Naive B cell (primary cell): ENCODE measurements at places on chromosomes 13 and 19.

GRCh38 chr13:105972306-105972721 is 563.1 kb downstream of the EFNB2 start:
- DNase-seq = no peak

DNA sequence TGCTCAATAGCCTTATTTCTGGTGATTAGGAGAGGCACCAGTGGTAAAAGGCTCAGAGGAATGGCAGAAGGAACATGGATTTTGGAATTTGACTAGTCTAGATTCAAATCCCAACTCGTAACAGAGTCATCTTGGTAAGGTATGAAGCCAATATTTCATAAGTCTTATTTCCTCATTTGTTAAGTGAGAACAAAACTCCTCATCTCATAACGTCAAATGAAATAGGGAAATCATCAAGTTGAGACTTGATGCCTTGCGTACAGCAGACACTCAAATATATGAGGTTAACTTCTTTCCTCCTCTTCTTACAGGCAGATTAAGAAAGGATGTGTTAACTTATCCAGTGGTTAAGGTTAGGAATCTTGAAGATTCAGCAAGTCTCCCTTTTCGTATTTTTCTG is 189.2 kb downstream of the DLEU7 start:
- DNase-seq = no peak

DNA sequence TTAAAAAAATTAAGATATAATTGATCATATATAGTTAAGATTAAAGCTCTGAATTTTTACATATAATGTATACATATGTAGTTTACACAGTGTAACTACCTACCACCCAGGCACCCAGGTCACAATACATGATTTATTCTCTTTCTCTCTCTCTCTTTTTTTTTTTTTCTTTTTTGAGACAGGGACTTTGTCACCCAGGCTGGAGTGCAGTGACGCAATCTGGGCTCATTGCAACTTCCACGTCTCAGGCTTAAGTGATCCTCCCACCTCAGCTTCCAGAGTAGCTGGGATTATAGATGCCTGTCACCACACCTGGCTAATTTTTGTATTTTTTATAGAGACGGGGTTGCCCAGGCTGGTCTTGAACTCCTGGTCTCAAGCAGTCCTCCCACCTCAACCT is 18.8 kb upstream of the CLASRP start:
- no peak for DNase-seq

DNA sequence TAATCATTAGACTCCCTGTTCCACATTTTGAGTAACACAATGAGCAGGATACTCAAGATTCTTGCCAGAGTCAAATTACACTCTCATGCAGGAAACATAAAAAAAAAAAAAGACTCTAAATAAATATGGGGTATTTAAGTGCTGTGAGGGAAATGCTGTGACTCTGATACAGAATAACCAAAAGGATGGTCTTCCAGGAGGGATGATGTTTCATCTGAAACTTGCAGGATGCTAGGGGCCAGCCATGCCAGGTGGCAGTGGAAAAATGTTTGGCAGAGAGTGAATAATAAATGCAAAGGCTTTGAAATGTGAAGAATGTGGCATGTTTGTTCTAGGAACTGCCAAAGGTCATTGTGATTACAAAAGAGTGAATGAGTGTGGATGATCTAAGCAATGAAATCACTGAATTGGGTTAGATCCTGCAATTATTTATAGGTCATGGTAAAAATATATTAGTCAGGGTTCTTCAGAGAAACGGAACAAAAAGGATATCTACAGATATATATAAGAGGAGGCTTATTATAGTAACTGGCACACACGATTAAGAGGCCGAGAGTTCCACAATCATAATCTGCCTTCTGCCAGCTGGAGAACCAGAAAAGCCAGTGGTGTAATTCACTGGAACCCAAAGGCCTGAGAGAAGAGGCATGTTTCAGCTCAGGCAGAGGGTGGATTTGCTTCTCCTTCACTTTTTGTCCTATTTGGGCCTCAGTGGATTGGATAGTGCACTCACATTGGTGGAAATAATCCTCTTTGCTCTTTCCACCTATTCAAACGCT is 1832.8 kb upstream of the MIR17HG start:
- no peak for DNase-seq

DNA sequence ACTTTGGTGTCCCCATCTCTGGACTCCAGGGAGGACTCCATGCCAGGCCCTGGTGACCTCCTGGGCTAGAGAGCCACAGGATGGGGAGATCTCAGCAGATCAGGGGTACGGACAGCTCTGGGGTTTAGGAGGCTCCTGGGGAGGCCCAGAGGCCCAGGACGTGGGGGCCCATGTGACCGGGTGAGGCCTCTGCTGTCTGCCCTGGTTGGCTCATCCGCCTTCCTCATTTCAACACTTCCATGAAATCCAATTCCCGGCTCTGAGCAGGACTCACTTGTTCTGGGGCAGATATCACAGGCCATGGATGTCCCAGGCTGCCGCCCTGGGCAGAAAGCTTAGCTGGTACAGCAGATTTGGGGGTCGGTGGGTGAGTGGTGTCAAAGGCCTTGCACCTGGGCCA is 1.1 kb upstream of the PRAM1 start:
- no peak for DNase-seq

DNA sequence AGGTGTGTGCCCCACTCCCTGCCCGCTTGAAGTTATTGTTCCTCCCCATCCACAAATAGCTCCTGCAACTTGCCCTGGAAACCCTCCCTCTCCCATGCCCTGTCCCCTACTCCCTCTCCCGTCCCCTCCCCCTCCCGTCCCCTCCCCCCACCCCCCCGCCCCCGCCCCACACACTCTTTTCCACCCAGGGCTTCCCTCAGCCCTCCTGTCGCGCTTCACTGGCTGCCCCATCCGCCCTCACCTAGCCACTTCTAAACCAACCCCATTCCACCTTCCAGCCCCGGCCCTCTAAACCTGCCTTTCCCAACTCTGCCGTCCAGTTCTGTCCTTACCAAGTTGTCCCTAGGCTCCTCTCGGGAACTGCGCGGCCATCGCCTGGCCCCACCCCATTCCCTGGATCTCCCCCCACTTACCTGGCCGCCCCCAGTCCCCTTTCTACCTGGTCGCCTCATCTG is 993 bp downstream of the RGL3 start:
- DNase-seq = no peak

DNA sequence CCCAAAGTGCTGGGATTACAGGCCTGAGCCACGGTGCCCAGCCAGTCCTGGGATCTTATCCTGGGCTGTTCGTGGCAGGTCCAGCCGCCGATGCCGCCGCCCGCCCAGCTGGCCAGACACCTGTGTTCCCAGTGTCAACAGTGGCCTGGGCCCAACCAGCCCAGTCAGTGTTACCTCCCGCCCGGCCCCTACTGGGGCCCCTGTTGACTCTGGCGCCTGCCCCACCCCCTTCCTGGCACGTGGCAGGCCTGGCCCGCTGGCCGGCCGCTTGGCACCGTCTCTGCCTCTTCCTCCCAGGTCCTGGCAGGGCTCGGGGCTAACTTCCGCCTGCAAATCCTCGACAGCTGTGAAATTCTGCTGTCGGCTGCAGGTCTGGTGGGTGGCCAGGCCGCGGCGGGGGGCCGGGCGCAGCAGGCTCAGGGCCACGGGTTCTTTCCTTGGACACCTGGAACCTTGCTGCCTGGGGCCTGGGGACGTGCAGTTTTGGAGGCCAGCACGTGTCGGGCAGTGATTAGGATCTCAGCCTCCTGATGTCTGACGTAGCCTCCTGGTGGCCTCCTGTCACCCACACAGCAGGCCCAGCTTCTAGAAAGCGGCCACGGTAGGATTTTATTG is 9.1 kb downstream of the ARID3A start:
- no peak for DNase-seq

- DNase-seq = no peak
Measured at GRCh38 chr13:72850959-72851677, 69.2 kb downstream of the PIBF1 start.

DNA sequence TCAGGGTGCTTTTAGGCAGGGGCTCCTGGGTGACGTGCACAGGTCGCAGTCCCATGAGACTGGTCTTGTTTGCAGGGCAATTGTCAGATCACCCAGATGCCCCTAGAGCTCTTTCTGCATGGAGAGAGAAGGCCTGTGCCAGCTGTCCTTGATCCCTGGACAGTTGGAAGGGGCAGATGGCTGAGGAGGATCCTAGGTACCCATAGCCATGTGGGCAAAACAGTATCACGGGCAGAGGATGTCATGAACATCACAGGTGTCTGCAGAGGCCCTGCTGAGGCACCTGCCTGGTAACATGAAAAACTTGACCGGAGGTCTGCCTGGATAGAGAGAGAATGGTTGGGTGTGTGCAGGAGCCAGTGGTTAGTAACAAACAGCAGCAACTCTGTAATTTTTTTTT is 99.3 kb downstream of the ZNF536 start:
- DNase-seq = no peak

- no peak for DNase-seq
Measured at GRCh38 chr19:39196860-39197562, at the start of gene NCCRP1. Gene NCCRP1 (plus strand): TSS chr19:39196964. CDS start chr19:39196983, 19 bp downstream.

DNA sequence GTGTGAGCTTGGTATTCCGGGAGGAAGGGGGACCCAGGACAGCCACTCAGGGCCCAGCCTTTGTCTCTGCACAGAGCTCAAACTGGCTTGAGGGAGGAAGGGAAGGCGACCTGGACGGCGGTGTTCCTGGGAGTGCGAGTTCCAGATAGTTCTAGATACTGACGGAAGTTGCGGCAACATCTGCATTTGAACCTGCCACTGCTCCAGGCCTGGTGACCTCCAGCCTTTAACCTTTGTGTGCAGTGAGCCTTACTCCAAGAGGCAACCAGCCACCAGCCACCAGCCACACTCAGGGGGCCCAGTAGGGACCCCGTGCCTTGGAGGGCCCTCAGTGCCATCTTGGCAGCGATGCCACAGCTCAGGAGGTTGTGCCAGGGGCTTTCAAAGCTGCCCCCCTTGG is 15.5 kb upstream of the ZBTB7A start:
- no peak for DNase-seq

DNA sequence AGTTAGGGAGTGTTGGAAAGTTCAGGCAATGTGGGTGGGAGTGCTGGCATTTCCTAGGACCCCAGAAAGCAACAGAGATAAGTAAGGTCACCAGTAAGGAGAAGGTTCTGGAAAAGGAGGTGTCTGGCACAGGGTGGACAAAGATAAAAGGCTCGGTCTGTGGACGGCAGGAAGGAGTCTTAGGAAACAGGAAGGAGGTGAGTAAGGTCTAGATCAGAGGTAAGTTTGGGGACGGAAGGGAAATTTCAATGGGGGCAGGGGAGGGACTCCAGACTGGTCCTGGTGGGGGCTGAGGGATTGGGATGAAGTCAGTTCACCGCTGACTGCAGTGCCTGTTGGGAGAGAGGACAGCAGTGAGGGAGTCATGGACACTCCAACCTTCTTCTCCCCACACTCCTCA is 7.8 kb upstream of the OPA3 start:
- DNase-seq = no peak

GRCh38 chr19:38028913-38029510 is 122.0 kb downstream of the SIPA1L3 start:
- DNase-seq = no peak

GRCh38 chr13:97316390-97316789 is 94.3 kb downstream of the MBNL2 start:
- DNase-seq = no peak

DNA sequence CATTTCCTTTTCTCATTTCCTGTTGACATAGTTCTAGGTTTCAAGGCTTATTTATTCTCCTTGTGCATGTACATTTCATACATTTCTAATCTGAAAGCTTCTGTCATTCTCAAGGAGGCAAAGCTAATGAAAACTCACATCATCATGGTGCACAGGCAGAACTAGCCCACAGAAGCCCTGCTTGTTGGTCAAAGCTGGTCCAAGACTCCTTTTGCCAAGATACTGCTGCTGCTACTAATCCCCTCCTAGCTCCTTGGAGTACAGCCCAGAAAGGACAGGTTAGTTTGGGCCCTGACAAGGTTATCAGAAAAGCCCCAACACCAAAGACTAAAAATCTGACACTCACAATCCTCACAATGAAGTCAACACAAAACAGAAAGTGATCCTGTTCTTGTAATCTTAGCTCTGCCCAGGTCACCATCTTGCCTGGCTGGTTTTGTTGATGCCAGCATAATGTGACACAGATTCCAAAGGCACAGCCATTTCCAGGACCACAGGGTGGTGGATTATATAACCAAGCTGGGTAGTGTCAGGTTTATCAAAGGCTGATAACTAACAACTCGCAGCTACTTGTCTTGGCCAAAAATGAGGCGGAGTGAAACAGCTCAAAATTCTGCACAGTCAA is 417.4 kb downstream of the NDFIP2 start:
- DNase-seq = no peak

DNA sequence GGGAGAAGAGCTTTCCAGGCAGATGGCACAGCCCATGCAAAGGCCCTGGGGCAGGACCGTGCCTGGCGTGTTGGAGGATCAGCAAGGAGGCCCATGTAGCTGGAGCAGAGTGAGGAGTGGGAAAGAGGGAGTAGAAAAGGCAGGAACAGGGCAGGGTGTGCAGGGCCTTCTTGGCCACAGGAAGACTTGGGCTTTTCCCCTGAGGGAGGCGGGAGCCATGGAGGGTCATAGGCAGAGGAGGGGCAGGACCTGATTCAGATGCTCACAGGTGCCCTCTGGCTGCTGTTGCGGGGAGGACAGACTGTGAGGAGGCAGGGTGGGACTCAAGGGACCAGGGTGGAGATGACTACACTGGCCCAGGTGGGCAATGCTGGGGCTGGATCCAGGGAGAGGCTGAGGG is 13.8 kb upstream of the PTPRS start:
- no peak for DNase-seq
